ENCODE measurements at places on chromosomes 1 and 21.
A peak's percentile ranks its signal among the peaks of the same experiment; 100 is the strongest.

GRCh38 chr21:16534408-16535101, 804.8 kb downstream of the USP25 start:
- no peak for DNase-seq

- DNase-seq, result no peak
Observed at GRCh38 chr21:46153247-46154154, 1.9 kb downstream of the FTCD start.

DNA sequence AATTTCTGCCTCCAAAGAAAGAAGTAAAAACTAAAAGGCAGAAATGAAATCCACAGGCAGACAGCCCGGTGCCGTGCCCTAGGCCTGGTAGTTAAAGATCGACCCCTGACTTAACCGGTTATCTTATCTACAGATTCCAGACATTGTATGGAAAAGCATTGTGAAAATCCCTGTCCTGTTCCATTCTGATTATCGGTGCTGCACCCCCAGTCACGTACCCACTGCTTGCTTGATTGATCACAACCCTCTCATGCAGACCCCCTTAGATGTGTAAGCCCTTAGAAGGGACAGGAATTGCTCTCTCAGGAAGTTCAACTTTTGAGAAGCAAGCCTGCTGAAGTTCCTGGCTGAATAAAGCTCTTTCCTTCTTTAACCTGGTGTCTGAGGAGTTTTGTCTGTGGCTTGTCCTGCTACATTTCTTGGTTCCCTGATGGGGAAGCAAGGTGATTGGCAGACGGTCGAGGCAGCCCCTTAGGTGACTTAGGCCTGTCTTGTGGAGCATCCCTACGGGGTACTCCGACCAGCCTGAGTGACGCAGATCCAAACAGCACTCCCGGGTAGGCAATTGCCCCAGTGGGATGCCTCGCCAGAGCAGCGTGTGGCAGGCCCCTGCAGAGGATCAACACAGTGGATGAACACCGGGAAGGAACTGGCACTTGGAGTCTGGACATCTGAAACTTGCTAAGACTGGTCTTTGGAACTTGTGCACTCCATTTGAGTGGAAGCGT, 111.2 kb upstream of the PPM1J start:
- DNase-seq, result no peak

DNA sequence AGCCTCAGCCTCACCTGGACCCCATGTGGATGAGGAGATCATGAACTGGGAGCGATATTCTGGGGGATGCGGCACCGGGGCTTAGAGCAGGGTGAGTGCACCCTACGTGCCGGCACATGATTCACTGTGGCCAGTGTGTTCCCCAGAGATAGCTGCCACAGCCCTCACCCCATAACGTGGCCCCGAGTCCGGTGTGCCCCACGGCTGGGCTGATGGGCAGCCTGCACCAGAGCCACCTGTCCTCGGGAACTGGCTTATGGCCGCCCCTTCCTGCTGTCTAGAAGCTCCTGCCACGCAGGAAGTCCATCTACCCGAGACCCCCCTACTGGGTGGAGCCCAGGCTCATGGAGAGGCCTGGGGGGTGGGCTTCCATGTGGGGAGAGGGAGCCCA, 39.1 kb upstream of the SLC19A1 start:
- no peak for DNase-seq

DNA sequence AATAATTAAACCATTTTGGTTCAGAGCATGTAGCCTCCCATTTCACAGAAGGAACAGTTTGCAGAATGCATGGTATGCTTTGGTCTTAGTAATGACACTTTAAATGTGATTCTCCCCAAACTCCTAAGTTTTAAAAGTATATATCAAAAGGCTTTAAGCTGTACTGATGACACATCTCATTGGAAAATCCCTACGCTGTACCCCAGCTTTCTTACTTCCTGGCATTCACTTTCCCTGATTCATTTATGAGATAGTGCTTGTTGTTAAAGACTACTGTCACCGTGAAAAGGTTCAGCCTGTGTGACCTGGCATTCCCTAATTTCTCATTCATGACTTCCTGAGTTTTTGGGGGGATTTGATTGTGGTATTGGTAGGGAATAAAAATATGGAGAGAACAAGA, 53.4 kb downstream of the MPZL1 start:
- DNase-seq, result no peak

GRCh38 chr1:234727018-234727940, 117.3 kb upstream of the IRF2BP2 start:
- DNase-seq, result no peak

DNA sequence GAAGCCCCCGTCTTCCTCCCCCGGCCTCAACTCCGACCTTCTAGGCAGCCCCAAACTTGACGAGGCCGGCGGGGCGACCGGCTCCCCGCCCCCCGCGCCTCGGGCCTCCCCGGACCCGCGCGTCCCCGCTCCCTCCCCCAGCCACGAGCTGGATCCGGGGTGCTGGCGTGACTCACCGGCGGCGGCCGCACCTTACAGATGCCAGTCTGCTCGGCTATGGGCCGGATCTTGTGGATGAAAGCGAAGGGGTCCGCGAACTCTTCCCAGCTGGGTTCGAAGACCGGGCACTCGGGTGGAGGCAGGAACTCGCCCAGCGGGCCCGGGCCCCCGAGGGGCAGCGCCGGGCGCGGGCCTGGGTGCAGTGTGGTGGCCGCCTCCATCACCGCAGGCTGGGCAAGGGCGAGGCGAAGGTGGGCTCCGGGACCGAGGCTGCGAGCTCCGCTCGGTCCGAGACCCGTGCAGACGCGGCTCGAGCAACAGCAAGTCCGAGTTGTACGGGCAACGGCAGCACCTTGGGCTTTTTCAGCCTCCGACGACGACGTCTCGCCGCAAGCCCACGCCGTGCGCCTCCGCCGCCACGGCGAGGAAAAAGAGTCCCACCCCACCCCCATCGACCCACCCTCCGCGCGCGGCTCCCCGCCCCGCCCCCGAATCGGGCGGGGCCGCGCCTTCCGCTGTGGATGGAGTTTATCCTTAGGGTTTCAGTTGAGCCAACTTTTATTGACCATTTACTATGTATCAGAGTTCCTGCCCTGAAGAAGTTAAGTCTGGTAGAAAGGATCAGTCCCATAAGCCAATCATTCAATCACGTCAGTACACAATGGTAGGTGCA, at the start of gene KDM5B:
Gene KDM5B, minus strand, starts transcription at position 496 of the 832 bp plus-strand sequence. Its CDS starts 116 bp downstream, at position 380.
- no peak for DNase-seq

DNA sequence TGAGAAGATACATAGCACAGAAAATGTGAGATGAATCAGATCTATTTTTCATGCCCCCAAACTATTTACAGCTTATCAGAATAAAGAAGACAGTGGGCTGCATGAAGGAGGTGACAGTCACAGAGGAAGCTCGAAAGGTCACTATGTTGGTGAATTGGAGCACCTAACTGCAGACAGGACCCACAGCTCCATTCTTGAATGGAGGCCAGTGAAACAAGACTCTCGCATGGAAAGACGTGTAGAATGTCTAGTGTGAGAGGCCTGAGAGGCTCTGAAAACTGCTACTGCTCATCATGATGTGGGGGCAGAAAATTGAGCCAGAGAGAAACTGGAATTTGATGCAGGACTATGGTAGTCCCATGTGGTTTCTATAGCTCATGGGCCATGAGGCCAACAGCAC, 60.3 kb upstream of the CCDC190 start:
- DNase-seq, result no peak

- DNase-seq, result no peak
Observed at GRCh38 chr1:35436078-35436477, 121.1 kb downstream of the KIAA0319L start.

GRCh38 chr1:2210084-2210653, 15.6 kb upstream of the FAAP20 start:
- no peak for DNase-seq

- DNase-seq, result no peak
Observed at GRCh38 chr1:65039508-65039907, 73.2 kb upstream of the JAK1 start.

DNA sequence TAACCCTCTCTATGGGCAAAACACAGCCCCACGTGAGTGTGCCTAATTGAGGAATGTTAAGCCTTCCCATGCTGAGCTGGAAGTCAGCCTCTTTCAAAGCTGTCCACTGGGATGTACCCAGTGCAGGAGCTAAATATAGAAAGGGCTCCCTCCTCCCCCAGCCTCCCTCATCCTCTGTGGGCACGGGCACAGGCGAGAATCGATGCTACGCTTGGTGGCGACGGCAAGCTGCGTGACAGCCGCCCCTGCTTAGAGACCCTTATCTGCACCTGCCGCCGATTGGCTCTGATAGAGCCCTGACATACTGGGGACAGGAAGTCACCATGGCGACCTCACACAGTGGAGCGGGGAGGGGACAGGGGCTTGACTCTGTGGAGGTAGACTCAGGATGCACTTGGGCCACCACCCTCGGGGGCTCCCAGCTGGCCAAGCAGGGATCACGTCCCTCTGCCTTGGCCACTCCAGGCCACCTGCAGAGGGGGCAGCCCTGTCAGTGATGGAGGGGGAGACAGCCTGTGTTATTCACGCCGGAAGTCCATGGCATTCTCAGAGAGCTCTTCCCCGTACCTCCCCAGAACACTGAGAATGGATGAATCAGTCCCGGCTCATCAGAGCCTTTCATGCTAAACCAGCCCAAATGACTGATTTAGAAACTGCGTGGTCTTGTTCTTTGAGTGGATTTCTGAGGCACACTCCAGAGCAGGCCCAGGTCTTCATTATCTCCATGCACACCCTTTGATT, 84.8 kb downstream of the KCND3 start:
- no peak for DNase-seq

DNA sequence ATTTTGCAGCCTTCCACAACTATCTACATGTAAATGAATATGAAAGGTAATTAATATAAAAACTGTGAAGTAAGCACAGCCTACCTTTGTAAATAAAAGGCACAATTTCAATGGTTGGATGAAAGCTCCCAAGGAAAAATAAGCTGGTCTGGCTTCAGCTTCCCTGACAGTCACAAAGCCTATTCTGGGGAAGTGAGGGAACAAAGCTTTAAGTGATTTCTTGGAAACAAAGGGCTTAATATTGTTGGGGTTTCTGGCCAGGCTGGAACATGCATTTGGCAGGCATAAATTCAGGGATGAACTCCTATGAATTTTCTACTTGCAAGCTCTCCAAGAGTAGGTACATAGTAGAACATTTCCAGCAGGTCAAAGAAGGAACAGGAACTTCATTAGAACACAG, 17.3 kb downstream of the BCAS2 start:
- no peak for DNase-seq

DNA sequence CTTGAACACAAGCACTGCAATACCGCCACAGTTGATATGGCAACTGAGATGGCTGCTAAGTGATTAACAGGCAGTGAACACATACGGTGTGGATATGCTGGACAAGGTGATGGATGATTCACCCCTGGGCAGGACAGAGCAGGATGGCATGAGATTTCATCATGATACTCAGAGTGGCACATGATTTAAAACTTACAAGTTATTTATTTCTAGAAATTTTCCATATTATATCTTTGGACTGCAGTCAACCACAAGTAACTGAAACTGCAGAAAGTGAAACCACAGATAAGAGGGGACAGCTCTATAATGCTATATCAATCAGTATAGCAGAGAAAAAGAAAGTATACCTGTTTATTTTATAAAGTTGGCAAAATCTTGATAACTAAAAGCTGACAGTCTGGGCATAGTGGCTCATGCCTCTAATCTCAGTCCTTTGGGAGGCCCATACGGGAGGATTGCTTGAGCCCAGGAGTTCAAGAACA, 47.9 kb downstream of the PHACTR4 start:
- DNase-seq, result peak; percentile 26

DNA sequence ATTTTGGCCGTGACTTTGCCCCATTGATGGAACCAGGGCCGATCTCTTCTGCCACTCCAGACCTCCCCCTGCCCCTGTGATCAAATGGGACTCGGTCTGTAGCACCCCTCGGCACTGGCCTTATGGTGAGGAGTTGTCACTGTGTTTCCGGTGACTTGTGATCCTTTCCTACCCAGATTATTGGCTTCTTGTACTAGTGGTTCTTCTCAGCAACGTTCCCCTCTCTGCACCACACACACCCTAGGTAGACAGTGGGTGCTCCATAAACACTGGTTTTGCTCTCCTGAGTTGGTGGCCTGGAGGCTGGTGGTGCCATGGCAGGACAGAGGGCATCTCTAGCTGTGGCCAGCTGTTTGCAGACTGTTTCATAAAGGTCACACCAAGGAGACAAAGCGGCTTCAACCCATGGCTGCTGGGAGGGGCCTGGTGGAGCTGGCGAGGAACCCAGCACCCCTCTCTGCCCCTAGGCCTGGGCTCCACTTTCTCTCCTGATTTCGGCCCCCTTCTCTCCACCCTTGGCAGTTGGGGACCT, 50.7 kb downstream of the DHRS3 start:
- no peak for DNase-seq

DNA sequence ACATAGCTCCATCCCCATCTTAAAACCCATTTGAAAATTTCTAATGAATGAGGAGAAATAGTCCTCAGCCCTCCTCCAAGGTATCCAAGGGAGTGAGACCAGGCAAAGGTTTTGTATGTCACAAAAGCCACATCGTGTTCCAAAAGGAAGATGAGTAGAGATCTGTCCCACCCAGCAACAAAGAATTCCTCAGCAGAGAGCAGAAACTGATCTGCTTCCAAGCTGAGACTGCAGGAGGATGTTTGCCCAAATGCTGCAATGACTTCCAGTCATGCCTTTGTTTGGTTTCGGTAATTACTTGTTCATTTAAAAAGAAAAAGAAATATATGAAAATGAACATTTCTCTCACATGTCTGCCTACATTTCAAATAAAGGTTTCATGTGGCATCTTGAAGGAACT, 186.9 kb downstream of the SETD4 start:
- no peak for DNase-seq

- DNase-seq, result no peak
Observed at GRCh38 chr1:2311184-2312032, 79.9 kb downstream of the MORN1 start.

DNA sequence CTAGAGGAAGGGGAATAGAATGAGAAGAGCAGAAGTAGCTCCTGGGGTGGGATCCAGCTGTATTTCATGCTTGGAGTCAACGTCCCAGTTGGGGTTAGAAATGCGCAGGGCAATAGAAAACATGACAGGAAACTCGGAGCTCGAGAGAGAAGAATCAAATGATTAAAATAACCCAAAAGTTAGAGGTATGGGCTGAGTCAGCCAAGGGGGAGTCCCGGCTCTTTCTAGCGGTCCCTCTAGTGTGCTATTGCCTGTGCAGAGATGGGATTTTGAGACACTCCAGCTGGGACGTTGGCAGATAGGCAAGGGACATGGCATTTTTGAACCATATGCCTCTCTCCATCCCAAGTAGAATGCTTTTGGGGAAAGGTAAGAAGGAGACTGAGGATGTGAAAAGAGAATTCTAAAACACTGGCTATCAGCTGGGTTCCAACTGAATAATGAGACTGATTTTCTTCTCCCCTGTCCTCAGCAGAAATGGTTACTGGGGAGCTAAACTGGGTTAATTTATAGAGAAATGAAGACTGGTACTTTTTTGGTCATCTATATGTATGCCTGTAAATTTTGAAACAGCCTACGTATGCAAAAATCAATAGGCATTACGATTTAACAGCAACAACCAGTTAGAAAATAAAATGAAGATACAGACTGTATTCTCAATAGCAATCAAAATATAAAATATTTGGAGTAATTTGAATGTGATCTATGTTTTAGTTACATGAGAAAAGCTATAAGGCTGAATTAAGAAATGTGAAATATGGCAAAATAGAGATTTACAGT, 7.0 kb upstream of the VPS26C start:
- no peak for DNase-seq

DNA sequence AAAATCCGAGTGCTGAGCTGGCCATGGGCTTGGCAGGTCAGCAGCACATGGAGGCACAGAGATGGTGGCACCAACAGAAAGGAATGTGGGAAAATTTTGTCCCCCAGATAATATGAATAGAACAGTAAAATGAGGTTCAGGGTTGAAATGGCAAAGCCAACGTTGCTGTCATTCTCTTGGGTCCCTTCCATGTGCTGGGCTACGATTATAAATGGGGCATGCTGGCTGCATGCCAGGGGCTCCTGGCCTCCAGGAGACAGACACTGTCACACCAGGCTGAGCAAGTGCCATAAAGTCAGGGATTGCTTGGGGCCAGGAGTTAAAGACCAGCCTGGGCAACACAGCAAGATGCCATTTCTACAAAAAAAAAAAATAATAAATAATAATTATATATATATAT, 77.1 kb downstream of the TOMM20 start:
- DNase-seq, result no peak

All from AG04449 (cell line).